NCI-H1930 (cell line): ENCODE measurements at places on chromosomes 6 and 20.

DNA sequence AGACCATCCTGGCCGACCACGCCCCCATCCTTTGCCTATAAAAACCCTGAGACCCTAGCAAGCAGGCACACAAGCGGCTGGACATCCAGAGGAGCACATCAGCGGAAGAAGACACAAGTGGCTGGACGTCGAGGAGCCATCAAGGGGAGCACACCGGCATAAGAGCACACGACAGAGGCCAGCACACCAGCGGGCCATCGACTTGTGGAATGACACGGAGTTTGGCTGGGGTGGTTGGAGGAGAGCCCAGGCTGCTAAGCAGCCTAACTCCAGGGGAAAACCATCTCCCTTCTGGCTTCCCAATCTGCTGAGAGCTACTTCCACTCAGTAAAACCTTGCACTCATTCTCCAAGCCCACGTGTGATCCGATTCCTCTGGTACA, 44.8 kb upstream of the BCLAF1 start:
- DNase-seq = no peak

GRCh38 chr6:121984956-121985355, 414.5 kb upstream of the HSF2 start:
- DNase-seq = no peak

DNA sequence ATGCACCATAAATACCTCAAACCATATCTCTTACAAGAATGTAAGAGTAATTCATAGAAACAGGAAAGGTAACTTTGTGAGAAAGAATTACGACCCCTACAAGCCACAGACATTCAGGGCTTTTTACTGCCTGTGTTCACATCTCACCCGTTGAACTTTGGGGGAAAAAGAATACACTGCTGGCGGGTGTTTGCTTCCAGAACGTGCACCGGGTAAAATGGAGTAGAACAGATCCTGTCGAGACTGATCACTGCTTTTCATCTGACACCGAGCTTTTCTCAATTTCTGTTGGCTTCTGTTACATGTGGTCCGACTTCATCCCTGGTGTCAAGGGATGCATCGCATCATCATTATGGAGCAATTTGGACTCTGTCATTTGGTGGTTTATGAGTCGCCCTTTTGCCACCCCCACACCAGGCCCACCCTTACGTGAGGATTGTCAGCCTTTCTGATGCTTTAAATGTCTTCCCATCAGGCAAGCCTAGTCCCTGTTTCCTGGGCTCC, 219.2 kb upstream of the ZFP64 start:
- DNase-seq = no peak

DNA sequence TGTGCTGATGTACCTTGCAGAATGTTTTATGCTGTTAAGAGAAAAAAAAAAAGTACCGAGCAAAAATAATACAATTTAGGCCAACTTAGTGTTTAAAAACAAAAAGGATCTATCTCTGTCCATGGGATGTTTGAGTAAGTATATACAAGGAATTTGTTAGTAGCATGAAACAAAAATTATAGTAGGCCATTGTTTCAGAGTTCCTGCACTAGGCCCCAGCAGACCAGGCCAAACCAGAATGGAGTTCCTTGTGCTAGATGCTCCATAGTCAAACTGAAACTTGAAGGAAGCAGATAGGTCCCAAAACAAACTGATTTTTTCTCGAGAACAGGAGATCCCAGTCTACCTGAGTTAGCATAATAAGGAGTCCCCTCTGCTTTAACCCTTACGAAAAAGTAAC, 72.5 kb downstream of the SNX9 start:
- no peak for DNase-seq

DNA sequence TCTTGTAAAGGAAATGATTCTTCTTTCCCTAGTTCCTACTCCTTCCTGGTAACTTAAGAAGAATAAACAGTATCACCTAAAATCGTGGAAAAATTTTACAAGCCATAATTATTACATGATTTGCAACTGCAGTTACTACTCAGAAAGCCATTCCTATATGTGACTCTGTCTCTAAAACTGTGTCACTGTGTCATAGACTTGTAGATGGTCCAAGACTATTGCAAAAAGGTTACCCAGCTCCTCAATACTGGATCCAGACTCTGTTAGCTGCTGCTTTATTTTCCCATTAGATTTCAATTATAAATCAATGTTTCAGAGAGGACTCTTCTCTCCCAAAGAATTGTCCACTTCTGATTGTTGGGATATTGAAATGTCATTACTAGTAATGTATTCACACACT, 142.1 kb upstream of the STMND1 start:
- no peak for DNase-seq
